ENCODE measurements at places on chromosomes 5 and 9.

DNA sequence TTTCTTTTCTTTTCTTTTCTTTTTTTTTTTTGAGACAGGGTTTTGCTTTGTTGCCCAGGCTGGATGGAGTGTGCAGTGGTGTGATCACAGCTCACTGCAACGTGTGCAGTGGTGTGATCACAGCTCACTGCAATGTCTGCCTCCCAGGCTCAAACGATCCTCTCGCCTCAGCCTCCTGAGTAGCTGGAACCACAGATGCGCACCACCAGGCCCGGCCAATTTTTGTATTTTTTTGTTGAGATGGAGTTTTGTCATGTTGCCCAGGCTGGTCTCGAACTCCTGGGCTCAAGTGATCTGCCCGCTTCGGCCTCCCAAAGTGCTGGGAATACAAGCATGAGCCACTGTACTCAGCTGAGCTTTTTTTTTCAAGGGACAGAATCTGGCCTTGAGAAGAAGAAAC lies 36.8 kb upstream of the TJP2 start:
- no peak for DNase-seq

GRCh38 chr9:118578467-118578866 lies 790.8 kb downstream of the BRINP1 start:
- DNase-seq = peak; percentile 41

DNA sequence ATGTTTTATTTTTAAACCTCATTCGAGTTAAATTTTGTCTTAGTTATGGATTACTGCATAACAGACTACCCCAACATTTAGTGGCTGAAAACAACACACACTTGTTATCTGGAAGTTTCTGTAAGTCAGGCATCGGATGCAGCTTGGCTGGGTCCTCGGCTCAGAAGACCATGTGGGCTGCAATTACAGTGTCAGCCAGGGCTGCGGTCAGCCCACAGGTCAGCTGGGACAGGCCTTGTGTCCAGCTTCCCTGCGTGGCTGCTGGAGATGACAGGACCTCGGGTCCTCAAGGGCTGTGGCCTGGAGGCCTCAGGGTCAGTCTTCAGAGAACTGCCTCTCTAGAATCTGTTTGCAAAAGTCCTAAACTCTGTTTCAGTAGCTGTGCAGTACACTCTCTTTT lies 219.0 kb upstream of the IRX1 start:
- DNase-seq = no peak

DNA sequence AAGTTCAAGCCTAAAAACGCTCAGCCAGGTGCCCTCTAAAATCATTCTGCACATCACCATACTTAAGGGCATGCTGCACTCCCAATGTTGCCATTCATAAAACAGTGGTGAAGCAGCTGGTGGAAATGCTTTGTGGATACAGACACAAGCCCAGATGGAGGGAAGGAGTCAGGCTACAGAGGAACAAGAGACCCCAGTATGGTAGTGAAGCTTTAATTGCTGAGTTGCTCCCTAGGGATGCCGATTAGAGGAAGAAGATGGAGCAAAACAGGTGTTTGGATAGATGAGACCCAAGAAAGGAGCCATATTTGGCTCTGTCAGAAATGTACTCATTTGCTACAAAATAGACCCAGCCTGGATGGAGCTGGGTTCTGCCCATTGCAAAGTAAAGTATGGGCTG lies 230.5 kb downstream of the NSG2 start:
- DNase-seq = no peak

DNA sequence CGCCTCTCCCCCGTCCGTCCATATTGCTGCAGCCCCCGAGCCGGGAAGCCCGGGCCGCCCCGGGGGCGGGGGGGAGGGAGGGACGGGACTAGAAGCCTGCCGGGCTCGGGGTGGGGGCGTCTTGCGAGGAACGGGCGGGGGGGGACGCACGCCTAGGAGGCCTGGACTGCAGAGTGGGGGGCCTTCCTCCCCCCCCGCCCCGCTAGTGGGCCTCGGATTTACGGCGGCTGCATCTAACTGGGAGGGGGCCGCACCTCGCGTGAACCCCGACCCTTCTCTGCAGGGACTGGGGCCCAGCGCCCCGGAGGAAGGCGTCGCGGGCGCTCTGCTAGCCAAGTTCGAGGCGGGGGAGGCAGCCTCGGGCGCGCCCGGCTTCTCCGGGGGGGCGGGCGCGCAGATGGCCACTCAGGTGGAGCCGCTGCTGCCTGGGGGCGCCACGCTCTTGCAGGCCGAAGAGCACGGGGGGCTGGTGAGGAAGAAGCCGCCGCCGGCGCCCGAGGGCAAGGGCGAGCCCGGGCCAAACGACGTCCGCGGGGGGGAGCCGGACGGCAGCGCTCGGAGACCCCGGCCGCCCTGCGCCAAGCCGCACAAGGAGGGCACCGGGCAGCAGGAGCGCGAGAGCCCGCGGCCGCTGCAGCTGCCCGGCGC lies at the start of gene LARP1:
TSS of gene LARP1 (plus strand) at position 17 of the 648 bp plus-strand sequence. CDS start at position 398, 381 bp downstream.
- peak; percentile 22 for DNase-seq

DNA sequence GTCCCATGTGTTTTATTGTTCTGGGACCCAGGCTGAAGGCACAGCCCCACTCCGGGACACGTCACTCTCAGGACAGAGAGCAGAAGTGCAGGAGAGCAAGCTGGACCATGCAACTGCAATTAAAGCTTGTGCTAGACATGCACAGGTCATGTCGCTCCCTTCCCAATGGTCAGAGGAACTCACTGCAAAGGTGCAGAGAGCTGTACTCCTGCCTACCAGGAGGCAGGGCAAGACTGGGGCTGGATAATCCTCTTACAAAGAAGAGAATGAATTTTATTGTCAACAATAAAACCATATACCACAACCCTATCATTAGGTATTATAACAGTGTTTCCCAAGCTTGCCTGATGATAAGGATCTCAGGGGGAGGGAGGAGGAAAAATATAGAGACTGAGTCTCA lies 74.0 kb upstream of the NEK6 start:
- DNase-seq = no peak

DNA sequence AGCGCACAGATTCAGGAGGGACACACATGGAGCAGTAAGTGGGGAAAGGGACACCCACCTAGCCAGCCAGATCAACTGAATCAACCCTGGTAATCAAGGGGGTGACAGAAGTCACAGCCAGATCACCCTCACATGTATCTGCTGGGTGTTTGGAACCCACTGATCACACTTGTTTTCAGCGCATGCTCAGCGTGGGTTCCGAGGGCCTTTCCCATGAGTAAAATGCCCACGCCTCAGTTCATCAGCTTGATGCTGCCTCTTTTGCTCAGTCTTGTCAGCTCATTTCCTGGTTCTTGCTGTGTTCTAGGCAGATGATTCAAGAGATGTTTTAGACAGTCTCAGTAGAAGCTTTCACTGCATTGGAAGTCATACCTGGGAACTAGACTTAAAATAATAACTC lies 123.2 kb upstream of the SLC30A5 start:
- no peak for DNase-seq

GRCh38 chr5:60843386-60843935 lies 608 bp downstream of the ELOVL7 start:
- no peak for DNase-seq

DNA sequence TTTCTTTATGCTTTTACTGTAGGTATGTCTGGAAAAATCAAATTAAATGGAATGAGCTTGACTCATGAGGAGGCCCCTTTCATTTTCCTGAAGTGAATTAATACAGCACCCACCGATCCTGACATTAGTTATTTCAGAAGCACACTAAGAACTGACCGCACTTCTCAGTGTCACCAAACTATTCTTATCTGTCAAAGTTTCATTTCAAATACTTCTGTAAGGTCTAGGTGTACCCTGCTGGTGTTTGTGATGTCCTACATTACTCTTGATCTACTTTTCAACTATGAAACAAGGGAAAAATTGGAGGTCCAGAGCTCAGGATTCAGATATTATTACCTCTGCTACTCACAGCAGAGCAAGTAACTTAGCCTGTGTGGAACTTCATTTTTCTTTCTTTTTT lies 1.8 kb upstream of the TEK start:
- no peak for DNase-seq

DNA sequence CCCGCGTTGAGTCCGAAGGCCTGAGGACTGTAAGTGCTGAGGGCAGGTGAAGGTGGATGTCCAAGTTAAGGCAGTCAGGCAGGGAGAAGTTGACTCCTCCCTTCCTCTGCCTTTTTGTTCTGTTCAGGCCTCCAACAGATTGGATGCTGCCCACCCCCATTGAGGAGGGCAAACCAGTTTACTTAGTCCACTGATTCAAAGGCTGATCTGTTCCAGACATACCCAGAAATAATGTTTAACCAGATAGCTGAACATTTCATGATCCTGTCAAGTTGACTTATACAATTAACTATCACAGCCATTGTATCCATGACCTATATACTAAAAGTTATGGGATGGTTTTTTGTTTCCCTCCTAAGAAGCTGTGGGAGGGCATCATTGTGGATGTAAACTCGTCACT lies 8.3 kb upstream of the TEX48 start:
- no peak for DNase-seq

GRCh38 chr9:127452691-127453090 lies 1.4 kb downstream of the LRSAM1 start:
- peak; percentile 43 for DNase-seq

GRCh38 chr5:375336-375920 lies 53.9 kb downstream of the AHRR start:
- no peak for DNase-seq

- no peak for DNase-seq
Observed at GRCh38 chr9:37407468-37407867, 15.0 kb upstream of the GRHPR start.

DNA sequence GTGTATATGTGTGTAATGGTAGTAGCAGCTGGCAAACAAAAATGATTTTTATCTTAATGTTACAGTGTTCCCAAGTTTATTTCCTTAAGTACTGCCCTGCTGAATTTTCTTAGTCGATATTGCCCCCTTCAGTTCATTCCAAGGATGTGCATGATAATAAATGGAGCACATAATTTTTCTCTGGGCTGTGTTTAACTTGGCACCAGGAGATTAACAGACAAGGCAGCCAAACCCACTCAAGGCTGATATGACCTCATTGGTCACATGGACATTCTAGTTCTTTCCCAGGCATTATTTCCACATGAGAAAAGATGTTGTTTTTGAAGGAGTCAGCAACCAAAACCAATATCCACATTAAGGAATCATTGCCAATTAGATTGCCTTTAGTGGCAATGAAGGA lies 61.8 kb downstream of the COX7C start:
- DNase-seq = peak; percentile 86

- no peak for DNase-seq
Observed at GRCh38 chr5:169736653-169737052, 99.6 kb downstream of the DOCK2 start.

- DNase-seq = no peak
Observed at GRCh38 chr9:107046692-107047091, 183.7 kb downstream of the ZNF462 start.

- peak; percentile 27 for DNase-seq
Observed at GRCh38 chr5:35483191-35483590, 134.5 kb upstream of the SPEF2 start.

GRCh38 chr5:132024789-132025402 lies 13.4 kb upstream of the ACSL6 start:
- DNase-seq = peak; percentile 14

DNA sequence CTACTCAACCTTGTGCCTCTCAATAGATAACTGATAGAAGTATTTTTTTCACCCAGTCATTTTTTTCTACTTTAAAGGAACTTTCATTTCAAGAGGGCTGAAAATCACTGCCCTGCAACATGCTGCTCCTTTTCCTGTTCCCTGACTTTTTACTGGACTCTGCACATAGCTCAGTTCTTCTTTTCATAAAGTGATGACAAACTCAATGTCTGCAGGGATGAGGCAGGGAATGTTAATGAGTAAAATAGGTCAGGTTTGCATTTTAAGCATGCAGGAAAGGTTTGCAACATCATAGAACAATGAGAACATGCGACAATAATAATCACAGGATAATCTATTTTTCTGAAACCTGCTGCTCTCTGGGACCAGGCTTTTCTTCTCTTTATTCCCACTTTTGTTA lies 172.2 kb upstream of the SGCD start:
- DNase-seq = no peak

DNA sequence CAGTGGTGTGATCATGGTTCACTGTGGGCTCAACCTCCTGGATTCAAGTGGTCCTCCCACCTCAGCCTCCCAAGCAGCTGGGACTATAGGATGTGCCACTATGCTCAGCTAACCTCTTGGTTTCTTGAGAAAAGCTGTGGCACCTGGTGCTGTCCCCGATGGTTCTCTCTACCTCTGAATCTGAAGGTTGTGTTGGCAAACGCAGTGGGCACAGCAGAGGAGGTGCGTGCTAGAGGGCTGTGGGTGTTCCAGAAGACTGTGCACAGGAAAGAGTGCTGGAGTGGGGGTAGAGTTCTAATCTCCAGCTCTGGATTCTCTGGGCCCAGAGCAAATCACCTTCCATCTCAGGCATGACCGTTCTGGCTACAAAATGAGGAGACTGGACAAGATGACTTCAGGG lies 12.5 kb downstream of the RGS3 start:
- no peak for DNase-seq

GRCh38 chr5:163695830-163696578 lies 190.6 kb downstream of the MAT2B start:
- DNase-seq = peak; percentile 91

- DNase-seq = no peak
Observed at GRCh38 chr9:111386386-111386785, 56.4 kb upstream of the OR2K2 start.

GRCh38 chr9:109068764-109069163 lies 51.0 kb downstream of the TMEM245 start:
- DNase-seq = no peak

DNA sequence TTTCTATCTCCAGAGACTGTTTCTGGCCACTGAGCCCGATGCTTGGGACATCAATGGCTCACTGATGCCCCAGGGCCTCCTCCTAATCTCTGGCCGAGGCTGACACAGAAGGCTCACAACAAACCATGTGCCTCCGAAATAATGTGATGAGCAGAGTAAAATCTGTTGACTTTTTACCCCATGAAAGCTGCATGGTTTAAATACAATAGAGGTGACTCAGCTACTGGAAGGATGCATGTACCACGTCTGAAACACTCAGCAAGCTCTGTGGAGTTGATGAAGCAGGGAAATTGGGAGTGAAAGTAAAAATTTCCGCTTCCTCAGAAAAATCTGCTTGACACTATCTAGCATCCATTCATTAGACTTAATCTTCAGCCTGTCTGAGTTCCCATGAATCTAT lies 111.1 kb upstream of the EQTN start:
- DNase-seq = peak; percentile 48

- no peak for DNase-seq
Observed at GRCh38 chr9:113888336-113888735, 12.2 kb downstream of the ZNF618 start.

- no peak for DNase-seq
Observed at GRCh38 chr5:1190837-1191239, 10.6 kb upstream of the SLC6A19 start.

GRCh38 chr9:136533775-136534157 lies 12.1 kb downstream of the NOTCH1 start:
- DNase-seq = no peak

- DNase-seq = no peak
Observed at GRCh38 chr5:101915554-101915953, 380.5 kb downstream of the SLCO4C1 start.

GRCh38 chr9:134187891-134188385 lies 23.6 kb upstream of the RNU6ATAC start:
- DNase-seq = no peak

- peak; percentile 88 for DNase-seq
Observed at GRCh38 chr5:143033535-143034250, 263.5 kb downstream of the ARHGAP26 start.

All from fibroblast of pulmonary artery (primary cell).